ENCODE measurements at places on chromosomes 3 and 15. TPM values are rescaled to one million over a fixed set of nuclear protein-coding genes. Genes with fewer than 3 reads are reported as not detected.

ATP8B4 gene
- total RNA-seq: 0.43 TPM

ARHGAP11A gene
- total RNA-seq: 2.3 TPM

MGLL gene
- 28.9 TPM for total RNA-seq

ZNF197 gene
- total RNA-seq: 12.7 TPM

SPSB4 gene
- total RNA-seq: not detected

MED12L gene
- total RNA-seq: 0.26 TPM

IGSF11 gene
- not detected for total RNA-seq

RLBP1 gene
- not detected for total RNA-seq

BTBD1 gene
- total RNA-seq: 85.2 TPM

C3orf80 gene
- total RNA-seq: not detected

PAQR5 gene
- 0.17 TPM for total RNA-seq

TTC23 gene
- 11.6 TPM for total RNA-seq

CHCHD6 gene
- 10.8 TPM for total RNA-seq

MTMR10 gene
- 7.4 TPM for total RNA-seq

DLG1 gene
- total RNA-seq: 24.8 TPM

CHRNB4 gene
- not detected for total RNA-seq

XCR1 gene
- not detected for total RNA-seq

RAB6B gene
- total RNA-seq: 0.09 TPM

CD200R1 gene
- total RNA-seq: not detected

CPN2 gene
- total RNA-seq: not detected

UROC1 gene
- total RNA-seq: not detected

Measured in pericardium fibroblast (primary cell).